Caco-2 (cell line): ENCODE measurements at places on chromosomes 7 and 10. TPM values are rescaled to one million over a fixed set of nuclear protein-coding genes. Genes with fewer than 3 reads are reported as not detected.

- DNase-seq: no peak
Measured at GRCh38 chr7:94297397-94297838, 97.3 kb upstream of the COL1A2 start.

ELN gene
- not detected in 2 replicates for total RNA-seq

- no peak for DNase-seq
Measured at GRCh38 chr7:3950249-3950648, 649.2 kb downstream of the SDK1 start.

BTBD16 gene
- not detected in 2 replicates for total RNA-seq

GRCh38 chr7:120334475-120334874 lies 61.5 kb downstream of the KCND2 start:
- DNase-seq: no peak

- DNase-seq: no peak
Measured at GRCh38 chr7:106037489-106038176, 74.5 kb downstream of the SYPL1 start.

- peak; percentile 92 for DNase-seq
Measured at GRCh38 chr7:29563590-29564495, at the start of gene PRR15. Gene PRR15, plus strand, starts transcription at chr7:29563835. Its CDS starts 2,495 bp downstream, at chr7:29566330.

- DNase-seq: peak; percentile 60
Measured at GRCh38 chr10:34319197-34319846, 495.8 kb downstream of the PARD3 start.

- DNase-seq: no peak
Measured at GRCh38 chr7:46969303-46970130, 612.4 kb downstream of the TNS3 start.

DNA sequence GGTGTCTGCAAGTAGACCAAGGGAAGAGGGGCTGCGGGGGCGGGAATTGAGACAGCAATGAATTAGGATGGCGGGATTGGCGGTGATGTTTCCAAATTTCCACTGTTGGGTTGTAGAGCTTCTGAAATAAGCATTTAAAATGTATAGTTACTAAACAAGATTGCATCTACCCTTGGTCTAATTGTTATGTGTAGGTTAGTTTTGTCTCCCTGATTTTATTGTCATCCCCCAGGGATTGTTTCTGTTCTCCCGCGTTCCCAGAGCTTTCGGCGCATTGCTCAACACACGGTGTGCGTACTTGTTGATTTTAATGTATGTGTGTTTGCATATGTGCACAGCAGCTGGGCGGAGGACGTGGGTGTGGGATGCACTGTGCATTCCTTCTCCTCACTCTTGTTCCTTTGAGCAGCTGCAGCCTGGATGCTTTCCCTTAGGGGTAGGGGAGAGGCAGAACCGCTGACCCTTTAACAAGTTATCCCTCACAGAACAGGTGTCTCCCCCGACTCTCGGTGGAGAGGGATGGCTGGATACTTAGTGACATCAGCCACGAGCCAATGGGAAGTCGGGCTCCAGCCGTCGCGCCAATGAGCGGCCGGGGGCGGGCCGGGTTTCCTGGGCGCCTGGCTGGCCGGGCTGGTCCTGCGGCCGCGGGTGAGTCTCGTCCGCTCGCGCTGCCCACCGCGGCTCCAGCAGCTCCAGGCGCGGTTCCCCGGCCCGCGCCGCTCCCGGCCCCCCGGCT lies at the start of gene TSPAN33:
Gene TSPAN33, plus strand, starts transcription at position 613 of the 739 bp plus-strand sequence. CDS start 274 bp downstream, outside the sequence.
- DNase-seq: peak; percentile 80

PRSS37 gene
- not detected in 2 replicates for total RNA-seq
